ENCODE measurements at places on chromosomes 7 and 10. TPM values are rescaled to one million over a fixed set of nuclear protein-coding genes. Genes with fewer than 3 reads are reported as not detected.
A peak's percentile ranks its signal among the peaks of the same experiment; 100 is the strongest.

The ZP3 gene
- total RNA-seq = 0.47 TPM

The SPDYE9 gene
- not detected for total RNA-seq

The NME8 gene
- total RNA-seq = 0.09 TPM

The CALML3 gene
- not detected for total RNA-seq

The FEZF1 gene
- not detected for total RNA-seq

The INHBA gene
- 0.23 TPM for total RNA-seq

The TMEM176A gene
- 404 TPM for total RNA-seq

The C10orf143 gene
- 0.14 TPM for total RNA-seq

- DNase-seq = no peak
- H3K36me3 ChIP-seq = no peaks in the 10 kb centered on the region
- H3K4me3 ChIP-seq = no peak overlapping the region
- H3K4me1 ChIP-seq = no peaks in the 10 kb centered on the region
These were observed 304.8 kb downstream of the GLRX3 start for GRCh38 chr10:130440971-130441370.

DNA sequence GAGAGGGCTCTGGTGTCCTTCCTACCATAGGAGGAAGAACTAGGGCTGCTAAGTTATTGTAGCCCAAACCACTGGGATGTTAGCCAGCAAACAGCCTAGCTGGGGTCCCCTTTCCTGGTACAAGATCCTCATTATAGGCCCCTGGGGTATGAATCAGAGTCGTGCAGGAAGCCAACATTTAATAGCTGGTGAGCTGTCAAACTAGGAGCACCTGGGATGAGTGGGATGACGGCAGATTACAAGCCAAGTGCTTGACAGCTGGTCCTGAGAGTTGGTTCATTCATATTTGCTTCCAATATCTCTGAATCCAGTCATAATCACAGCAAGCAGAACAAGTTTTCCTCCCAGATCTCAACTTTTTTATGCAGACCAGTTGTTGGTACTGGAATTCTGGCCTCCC is 25.1 kb upstream of the DNAJB12 start:
- no peaks in the 10 kb centered on the region for H3K27me3 ChIP-seq
- no peak overlapping the region for H3K27ac ChIP-seq
- H3K4me1 ChIP-seq = no peaks in the 10 kb centered on the region
- no peak for DNase-seq

DNA sequence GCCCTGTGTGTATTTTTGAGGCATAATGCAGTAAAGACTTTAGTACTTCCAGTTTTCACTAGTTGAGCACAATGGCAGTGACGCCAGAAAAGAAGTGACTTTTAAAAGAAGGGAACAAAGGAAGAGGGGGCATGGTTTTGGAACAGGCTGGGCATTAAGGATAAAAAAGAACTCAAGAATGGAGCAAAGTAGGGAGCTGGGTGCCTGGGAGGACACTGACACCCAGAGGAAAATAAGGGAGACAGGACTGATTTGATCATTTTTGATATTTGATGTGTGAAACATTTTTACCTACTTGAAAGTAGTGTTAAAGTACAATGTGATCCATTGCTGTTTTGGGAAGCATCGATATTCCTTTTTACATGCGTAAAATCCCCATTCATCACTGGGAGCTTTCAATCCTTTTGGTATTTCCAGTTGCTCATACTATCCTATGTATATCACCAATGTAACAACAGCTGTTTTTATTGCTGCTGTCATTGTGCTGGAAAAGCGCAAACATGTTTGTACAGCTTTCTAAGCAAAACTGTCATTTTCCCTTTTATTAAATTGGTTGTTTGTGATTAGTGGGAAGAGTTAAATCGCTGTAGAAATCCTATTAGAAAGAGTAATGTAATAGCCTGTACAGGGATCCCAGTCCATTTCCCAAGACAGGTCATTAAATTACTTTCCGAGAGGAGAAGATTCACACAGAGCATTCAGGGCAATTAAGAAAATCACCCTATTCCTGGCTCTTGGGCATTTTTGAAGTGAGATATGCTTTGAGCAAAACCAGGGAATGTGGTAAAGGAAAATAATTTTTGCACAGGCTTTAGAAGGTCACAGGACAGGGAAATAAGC is 85.2 kb downstream of the ADAM12 start:
- H3K27me3 ChIP-seq = no peaks in the 10 kb centered on the region
- DNase-seq = no peak
- no peaks in the 10 kb centered on the region for H3K4me1 ChIP-seq

- peak; percentile 91 for DNase-seq
- H3K4me3 ChIP-seq = no peak overlapping the region
- H3K27ac ChIP-seq = no peak overlapping the region
- H3K27me3 ChIP-seq = no peaks in the 10 kb centered on the region
- no peaks in the 10 kb centered on the region for H3K36me3 ChIP-seq
- peaks cover 19% of the 10 kb centered on the region for H3K4me1 ChIP-seq
These were observed 45.7 kb upstream of the RBM33 start for GRCh38 chr7:155598810-155599210.

DNA sequence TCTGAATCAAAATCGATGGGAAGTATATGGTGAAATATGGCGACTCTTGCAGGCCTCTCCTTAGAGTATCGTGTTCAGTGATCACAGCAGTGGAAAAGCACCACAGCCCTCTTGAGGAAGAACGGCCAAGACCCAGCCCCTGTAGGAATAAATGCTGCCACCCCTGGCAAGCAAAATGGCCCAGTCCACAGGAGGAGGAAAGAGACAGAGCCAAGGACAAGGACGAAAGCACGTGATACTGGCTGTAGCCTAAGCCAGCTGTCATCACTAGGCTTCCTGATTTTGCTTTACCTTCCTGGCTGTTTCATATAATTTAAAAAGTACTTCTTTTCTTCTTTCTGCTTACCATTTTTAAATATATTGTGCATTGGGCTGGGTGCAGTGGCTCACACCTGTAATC is 395.0 kb upstream of the SHH start:
- H3K4me1 ChIP-seq = no peaks in the 10 kb centered on the region
- H3K4me3 ChIP-seq = no peak overlapping the region
- H3K36me3 ChIP-seq = no peaks in the 10 kb centered on the region
- H3K27me3 ChIP-seq = no peaks in the 10 kb centered on the region
- DNase-seq = no peak

- DNase-seq = no peak
- no peak overlapping the region for H3K4me3 ChIP-seq
- no peaks in the 10 kb centered on the region for H3K4me1 ChIP-seq
- no peak overlapping the region for H3K27ac ChIP-seq
- H3K27me3 ChIP-seq = no peaks in the 10 kb centered on the region
These were observed 29.4 kb upstream of the KNDC1 start for GRCh38 chr10:133130602-133131001.

GRCh38 chr7:46613116-46613515 is 692.0 kb upstream of the IGFBP3 start:
- no peaks in the 10 kb centered on the region for H3K36me3 ChIP-seq
- no peaks in the 10 kb centered on the region for H3K27me3 ChIP-seq
- DNase-seq = no peak

DNA sequence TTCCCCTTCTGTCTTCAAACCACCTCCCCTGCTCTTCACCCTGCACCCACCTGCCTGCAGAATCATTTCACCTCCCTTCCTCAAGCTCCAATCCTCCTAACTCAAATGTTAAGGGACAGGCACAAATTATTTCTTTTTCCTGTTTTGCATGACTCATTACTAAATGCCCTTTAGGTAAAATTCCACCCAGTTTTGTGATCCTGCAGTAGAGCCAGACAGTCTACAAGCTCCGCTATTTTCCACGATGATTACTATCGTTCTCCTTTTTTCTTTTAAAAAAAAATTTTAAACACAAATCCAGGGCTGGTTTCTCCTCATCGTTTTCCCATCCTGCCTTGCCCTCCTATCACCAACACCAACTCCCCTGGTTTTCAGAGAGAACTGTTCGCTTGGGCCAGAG is 186.8 kb upstream of the YAE1 start:
- H3K36me3 ChIP-seq = no peaks in the 10 kb centered on the region
- no peak for DNase-seq
- no peak overlapping the region for H3K4me3 ChIP-seq
- H3K27me3 ChIP-seq = no peaks in the 10 kb centered on the region
- no peak overlapping the region for H3K27ac ChIP-seq

DNA sequence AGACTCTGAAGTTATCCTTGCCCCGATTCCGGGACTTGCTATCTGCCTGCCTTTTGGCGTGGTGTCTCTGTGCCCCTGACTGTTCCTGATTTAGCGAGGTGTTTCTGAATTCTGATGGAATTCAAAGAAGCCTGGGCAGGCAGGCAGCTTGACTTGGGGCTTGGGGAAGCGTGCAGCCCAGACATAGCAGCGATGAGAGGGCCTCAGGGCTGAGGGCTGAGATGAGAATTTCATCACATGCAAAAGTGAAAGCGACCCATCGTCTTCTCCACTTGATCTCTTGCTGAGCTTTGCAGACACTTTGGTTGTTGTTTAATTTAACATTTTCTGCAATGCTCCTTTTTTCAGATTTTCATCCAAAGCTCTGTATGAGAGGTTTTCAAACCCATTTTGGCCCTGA is 57.8 kb downstream of the TCF7L2 start:
- H3K4me3 ChIP-seq = no peak overlapping the region
- no peak overlapping the region for H3K27ac ChIP-seq
- no peaks in the 10 kb centered on the region for H3K36me3 ChIP-seq
- peaks cover 10% of the 10 kb centered on the region for H3K4me1 ChIP-seq
- DNase-seq = no peak

GRCh38 chr7:115822801-115823200 is 207.8 kb downstream of the TFEC start:
- H3K4me3 ChIP-seq = no peak overlapping the region
- no peaks in the 10 kb centered on the region for H3K36me3 ChIP-seq
- H3K27ac ChIP-seq = no peak overlapping the region
- H3K4me1 ChIP-seq = no peaks in the 10 kb centered on the region
- DNase-seq = no peak

DNA sequence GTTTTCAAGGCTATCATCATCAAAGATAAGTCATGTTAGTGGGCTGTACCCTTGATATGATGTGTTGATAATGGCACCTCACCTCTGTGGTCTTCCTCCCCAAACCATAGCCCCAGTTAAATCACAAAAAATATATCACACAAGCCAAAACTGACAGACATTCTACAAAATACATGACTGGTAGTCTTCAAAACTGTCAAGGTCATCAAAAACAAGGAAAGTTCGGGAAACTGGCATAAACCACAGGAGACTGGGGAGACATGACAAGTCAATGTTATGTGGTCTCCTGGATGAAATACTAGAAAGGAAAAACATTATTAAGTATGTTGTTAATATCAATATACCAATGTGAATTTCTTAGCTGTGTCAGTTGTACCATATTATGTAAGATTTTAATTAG is 279.5 kb upstream of the FZD1 start:
- H3K4me3 ChIP-seq = no peak overlapping the region
- H3K36me3 ChIP-seq = peaks cover 14% of the 10 kb centered on the region
- no peak overlapping the region for H3K27ac ChIP-seq
- H3K4me1 ChIP-seq = no peaks in the 10 kb centered on the region
- no peak for DNase-seq
- H3K27me3 ChIP-seq = no peaks in the 10 kb centered on the region

DNA sequence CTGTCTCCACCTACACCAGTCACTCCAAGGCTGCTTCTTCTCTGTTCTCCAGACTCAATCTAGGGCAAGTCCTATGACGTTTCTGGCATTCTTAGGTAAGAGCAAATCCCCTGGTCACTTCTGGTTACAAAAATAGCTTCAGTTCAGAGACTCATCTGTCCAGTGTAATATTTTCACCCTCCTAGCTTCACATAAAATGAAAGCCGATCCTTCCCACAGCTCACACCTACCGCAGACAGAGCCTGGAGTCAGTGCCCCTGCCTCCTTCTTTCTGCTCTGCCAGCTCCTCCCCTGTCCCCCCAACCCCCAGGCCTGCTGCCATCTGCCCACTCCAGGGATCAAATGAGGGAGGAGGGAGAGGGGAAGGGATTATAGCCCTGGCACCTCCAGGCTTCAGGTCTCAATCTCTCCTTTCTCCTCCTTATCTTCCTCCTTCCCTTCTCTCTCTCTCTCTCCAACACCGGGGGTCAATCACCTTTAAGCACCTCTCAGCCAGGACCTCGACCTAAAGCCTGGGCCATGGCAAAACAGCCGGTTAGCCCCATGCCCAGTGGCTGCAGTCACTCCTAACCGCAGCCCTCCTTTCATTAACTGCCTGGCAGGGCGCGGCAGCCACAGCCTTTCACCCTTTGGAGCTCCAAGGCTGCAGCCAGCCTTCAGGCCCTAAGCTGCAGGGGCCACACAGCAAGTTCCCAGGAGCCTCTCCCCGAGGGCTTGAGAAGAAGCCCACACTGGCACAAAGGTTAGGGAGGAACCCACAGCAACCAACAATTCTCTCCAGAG is 292.6 kb upstream of the MGMT start:
- H3K27ac ChIP-seq = no peak overlapping the region
- no peaks in the 10 kb centered on the region for H3K36me3 ChIP-seq
- no peaks in the 10 kb centered on the region for H3K27me3 ChIP-seq
- no peak for DNase-seq
- no peak overlapping the region for H3K4me3 ChIP-seq

DNA sequence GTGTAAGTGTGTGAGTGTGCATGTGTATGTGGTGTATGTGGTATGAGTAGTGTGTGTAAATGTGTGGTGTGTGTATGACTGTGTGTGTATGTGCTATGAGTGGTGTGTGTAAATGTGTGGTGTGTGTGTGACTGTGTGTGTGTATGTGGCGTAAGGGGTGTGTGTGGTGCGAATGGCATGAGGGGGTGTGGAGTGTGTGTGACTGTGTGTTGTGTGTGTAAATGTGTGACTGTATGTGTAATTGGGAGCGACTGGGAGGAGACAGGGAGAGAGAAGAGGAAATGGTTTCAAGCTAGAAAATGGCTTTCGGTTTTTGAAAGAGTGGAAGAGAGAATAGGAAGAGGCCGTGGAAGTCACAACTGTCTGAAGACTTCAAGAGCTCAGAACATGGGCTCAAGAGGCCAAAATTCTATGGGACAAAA is 23.6 kb upstream of the GATAD1 start:
- H3K27me3 ChIP-seq = no peaks in the 10 kb centered on the region
- H3K36me3 ChIP-seq = no peaks in the 10 kb centered on the region
- no peak for DNase-seq
- H3K4me1 ChIP-seq = peaks cover 5% of the 10 kb centered on the region
- H3K4me3 ChIP-seq = no peak overlapping the region

DNA sequence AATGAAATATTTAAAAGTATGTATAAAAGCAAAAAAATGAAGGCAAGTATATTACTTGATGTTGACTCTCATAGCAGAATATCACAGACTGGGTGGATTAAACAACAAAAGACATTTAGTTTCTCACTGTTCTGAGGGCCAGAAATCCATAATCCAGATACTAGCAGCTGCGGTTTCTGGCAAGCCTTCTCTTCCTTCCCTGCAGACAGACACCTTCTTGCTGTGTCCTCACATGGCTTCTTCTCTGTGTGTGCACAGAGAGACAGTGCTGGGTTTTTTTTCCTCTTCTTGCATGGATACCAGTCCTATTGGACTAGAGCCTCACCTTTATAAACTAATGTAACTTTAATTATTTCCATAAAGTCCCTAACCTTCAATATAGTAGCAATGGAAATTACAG is 127.9 kb upstream of the AKR1E2 start:
- DNase-seq = no peak
- no peaks in the 10 kb centered on the region for H3K27me3 ChIP-seq
- no peak overlapping the region for H3K4me3 ChIP-seq
- no peaks in the 10 kb centered on the region for H3K4me1 ChIP-seq
- no peak overlapping the region for H3K27ac ChIP-seq

Measured in liver (tissue), 10 donors.